ENCODE measurements at places on chromosomes 2 and 18.

GRCh38 chr2:31129375-31130171, 8.7 kb downstream of the GALNT14 start:
- DNase-seq: no peak

DNA sequence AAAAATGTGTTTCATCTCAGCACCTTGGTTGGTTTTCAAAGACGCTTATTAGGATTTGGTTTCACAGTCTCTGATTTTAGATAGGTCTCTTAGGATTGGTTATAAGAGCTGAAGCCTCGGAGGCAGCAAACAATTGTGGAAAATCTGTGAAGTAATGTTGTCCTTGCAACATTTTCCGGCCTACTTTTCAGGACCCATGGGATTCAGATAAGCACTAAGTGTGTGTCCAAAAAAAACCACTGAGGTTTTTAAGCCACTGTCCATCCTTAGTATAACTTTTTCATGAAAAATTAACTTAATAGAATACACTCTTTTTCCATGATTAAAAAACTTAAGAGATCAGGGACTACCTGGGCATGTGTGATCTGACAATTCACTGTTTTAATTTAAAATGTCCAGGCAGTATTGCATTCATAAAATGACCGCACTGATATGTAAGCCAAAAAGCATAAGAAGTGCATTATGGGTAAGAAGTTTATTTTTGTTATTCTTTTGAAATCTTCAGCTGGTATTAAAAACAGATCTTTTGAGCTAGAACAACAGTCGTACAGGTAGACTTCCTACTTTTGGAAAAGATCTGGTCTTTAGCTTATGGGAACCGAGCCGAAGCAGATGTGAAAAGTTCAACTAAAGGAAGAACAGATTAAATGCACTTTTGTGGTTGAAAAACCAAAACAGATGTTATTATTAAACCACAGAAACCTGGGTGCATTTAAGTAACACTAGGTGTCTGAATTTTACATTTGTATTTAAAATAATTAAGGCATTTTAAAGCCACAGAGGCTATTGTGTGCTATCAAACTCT, 479.4 kb upstream of the ZEB2 start:
- no peak for DNase-seq

GRCh38 chr2:234313558-234313957, 183.3 kb downstream of the ARL4C start:
- no peak for DNase-seq

DNA sequence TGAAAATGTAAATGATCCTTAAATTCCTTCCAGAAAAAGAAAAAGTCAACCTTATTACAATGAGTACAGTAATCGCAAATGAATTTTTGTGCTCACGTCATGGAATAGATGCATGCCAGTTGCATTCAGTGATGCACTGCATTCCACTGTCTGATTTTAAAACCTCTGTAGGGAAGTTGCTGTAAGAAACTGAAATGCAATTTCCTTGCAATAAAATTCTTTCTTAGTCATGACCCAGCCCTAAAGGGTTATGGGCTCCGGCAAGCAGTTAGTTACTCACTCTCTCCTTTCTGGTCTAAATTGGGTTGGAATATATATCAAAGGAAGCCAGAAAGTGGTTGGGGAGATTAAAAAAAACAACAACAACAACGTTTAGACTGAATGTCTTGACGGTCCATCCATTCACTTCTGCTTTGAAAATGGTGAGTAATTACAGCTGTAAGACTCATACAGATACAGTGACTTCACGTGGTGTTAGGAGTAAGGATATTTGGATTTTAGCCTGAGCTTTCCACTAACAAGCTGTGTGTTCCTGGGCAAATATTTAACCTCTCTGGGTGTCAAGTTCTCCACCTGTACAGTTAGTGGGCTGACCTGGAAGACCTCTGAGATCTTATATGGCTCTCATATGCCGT, 8.6 kb upstream of the RND3 start:
- no peak for DNase-seq

- DNase-seq: no peak
Observed at GRCh38 chr2:227207573-227207972, 43.1 kb downstream of the COL4A3 start.
